ENCODE measurements at places on chromosomes 2 and 18.

- DNase-seq: no peak
These were observed 81.4 kb upstream of the RGPD5 start for GRCh38 chr2:109712746-109713145.

DNA sequence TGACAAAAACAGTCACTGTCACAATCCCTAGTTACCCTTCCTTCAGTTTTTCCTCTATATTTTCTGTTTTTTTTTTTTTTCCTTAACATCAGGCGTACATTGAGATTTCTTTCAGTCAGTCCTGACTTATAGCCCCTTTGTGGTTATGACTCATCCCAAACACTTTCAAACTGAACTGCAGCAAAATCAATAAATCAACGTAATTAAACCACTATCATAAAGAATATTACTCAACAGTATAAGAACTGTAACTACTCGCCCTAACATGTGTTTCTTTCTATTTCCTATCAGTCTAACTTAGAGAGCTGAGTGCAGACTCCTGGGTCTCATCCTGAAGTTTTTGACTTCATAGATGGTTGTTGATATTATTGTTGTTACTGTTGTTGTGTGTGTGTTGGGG lies 523.5 kb downstream of the LRRTM4 start:
- no peak for DNase-seq

GRCh38 chr2:53784436-53784835 lies 2.3 kb downstream of the ASB3 start:
- DNase-seq: no peak

DNA sequence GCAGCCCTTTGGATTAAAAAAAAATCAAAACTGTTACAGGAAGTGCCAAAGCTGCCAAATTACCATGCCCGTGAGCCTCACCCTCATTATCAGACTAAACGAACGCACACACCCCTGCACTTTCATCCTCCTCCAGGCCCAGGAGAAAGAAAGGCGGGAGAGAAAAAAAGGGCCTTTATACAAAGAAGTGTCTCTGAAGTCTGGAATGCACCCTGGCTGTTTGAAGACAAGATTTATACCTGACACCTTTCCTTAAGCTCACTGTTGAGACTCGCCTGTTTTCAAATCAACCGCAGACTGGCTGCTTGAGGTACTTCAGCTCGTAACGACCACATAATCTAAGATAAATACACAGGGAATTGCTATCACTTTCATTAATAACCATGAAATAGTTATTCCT lies 31.0 kb downstream of the EDAR start:
- DNase-seq: no peak

DNA sequence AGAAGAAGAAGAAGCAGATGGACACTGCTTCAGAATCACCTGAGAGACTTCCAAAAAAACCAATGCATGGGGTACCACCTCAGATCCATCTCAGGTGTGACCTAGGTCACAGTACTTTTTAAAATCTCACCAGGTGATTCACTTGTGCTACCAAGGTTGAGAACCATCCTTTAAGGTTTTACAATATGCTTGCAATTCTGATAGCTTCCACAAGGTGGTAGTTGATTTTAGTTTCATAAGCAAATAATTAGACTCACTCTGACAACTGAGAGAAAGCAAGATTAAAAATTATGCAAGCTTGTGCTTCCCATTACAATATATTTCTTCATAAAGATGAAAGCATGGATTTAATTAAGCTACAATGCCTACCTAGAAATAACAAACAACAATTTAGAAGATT lies 355.1 kb downstream of the EN1 start:
- DNase-seq: no peak

DNA sequence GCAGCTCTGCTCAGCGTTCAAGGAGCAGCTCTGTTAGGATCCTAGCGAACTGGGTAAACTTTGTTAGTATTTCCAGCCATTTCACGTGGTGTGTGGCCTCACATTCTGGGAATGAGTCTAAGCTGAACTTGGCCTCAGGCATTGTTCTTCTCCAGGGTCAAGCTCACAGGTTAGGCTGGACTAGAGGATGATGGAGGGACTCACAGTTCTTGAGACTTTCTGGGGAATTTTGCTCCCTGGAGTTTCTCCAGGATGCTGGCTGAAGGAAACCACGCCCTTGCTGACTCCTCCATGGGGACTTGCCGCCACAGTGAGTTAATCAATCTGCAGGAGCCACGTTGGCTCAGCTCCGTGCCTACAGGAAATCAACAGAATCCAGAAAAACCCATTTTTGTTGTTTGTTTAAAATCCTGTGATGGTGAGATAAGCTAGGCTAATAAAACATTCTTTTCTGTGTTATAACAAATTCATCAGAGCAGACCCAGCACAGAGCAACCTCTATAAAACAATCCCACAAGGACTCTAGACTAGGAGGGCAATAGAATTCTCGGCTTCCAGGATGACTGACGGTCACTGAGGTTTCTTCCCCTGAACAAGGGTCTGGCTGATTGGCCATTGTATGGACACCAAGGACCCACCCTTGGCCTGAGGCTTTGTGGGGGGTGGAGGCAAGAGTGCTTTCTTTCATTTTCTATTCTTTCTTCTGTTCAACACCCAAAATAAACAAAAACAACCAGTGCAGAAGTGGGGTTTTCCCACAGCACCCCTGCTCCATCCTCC lies 12.6 kb downstream of the CNDP1 start:
- no peak for DNase-seq

DNA sequence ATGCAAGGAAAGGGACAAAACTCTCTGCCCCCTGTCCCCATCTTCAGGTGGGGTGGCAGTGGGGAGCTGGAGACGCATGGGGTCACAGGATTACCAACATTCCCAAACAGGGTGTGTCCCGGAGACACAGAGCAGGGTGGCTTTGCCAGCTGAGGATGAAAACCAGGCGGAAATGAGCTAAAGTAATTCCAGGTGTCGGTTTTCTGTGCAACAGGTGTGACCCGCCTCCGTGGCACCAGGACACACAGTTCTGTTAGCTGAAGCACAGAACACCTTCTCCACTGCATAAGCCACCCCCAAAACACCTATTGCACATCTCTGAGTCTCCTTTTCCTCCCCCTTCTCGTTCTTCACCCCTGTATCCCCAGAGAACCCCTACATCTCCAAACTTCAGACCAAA lies 122.7 kb upstream of the GLI2 start:
- no peak for DNase-seq

- no peak for DNase-seq
These were observed 391.1 kb downstream of the DCC start for GRCh38 chr18:52730972-52731619.

Data from esophagus squamous epithelium (tissue), 5 donors.